AG09319 (cell line): ENCODE measurements at places on chromosomes 6 and 20.

- DNase-seq = no peak
Observed at GRCh38 chr6:39791850-39792539, at the start of gene DAAM2. TSS of gene DAAM2 (plus strand) at chr6:39792376. CDS start at chr6:39856303, 63,927 bp downstream.

DNA sequence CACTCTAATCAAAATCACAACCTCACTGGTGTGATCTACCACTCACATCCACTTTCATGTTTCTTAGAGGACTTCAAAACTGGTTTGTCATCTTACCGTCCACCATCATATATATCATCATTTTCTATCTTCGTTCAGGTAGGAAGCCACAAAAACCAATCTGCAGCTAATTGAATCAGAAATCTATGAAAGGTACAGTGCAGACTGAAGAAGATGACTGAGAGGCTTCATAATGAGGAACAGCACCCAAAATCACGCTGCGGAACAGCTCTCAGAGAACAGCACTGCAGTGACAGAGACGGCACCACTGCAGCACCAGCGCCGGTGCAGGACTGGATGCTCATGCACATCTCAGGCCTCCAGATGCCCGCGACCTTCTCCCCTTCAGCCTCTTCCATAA is 13.0 kb downstream of the GMDS start:
- no peak for DNase-seq

DNA sequence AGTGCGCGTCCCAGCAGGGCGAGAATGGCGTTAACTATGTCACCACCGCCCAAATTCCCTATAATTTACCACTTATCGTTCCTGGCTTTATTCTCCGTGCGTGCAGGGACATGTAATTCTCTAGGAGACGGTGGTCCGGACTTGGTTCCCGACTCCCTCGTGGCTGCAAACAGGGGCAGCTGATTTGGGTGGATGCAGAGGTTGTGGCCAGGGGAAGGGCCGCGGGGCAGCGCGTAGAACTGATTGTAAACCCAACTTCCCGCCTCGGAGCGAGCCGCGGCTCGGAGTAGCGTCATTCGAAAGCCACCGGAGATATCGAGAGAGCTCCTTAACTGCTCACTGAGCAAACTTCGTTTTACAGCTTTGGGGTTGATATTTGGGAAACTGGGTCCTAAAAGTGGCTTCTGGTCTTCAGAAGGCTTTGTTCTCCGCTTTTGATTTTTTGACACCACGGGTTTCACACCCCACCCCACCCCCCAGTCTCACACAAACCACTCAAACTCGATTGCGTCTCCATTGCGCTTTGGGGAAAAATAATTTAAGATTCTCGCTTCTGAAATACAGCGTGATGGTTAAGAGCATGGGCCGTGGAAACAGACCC is 17.5 kb upstream of the ZSCAN9 start:
- DNase-seq = no peak

DNA sequence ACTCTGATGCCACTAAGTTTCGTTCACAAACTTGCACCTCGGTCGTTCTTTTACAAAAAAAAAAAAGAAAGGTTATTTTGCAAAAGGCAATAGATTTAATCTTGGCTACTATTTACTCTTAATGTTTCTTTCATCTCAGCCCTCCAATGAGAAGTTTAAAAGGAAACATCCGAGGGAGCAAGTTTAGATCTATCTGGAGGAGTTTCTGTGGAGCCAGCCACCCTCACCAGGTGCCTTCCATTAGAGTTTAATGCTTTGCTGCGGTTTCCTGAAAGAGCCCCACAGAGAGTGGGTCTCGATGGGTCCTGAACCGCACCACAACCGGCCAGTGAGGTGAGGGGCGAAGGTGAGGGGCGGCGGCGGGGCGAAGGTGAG is 632 bp downstream of the PRKN start:
- DNase-seq = no peak

DNA sequence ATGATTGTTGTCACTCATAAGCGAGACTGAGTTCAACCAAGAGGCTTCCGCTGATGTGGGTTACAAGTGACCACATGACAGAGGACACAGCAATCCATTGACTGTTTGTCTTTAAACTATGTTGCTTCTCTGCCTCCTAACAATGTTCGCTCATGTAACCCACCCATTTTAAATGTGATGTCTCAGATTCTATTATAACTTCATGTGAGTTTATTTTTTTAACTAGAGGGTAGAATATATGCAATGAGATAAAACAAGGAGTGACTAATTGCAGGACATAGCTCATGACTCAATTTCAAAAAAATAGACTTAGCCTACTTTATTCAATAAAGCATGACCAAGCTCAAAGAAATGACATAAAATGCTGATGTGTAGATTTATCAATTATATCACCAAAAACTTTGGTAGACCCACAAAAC is 119.2 kb upstream of the SASH1 start:
- no peak for DNase-seq

DNA sequence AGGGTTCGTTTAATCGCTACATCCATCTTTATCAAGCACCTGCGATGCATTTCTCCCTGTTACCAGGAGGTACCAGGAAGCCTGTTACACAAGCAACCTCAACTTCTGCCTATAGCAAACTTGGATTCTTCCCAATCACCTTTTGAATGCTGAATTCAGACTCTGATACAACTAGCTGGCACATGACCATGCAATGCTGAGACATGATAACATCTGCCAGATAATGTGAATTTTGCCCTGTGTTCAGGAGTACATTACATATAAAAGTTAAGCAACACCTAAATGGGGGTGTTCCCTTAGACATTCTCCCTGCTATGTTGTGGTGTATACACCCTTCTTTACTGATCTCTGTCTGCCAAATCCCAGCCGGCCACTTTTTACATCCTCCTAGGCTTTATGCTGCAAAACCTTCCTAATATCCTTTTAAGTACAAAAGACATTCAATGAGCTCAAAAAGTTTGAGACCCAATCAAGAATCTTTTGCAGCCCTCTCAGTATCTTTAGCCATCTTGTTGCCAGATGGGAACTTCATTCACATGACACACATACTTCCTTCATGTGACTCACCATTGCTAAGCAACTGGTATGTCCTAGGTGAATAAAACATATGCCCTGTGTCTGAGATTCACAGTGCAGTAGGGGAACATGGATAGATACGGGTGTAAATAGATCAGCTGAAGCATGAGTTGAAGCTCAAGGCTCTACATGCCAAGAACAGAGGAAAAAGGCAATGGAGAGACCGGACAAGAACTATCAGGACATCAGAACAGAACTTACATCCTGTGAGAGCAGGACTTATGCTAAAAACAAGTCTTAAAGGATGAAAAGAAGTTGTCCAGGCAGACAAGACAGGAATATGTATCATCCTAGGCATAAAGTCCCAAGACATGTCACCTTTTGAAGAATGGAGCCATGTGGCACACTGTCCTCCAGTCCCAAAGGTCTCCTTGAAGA is 84.3 kb downstream of the ZHX3 start:
- DNase-seq = peak; percentile 70

DNA sequence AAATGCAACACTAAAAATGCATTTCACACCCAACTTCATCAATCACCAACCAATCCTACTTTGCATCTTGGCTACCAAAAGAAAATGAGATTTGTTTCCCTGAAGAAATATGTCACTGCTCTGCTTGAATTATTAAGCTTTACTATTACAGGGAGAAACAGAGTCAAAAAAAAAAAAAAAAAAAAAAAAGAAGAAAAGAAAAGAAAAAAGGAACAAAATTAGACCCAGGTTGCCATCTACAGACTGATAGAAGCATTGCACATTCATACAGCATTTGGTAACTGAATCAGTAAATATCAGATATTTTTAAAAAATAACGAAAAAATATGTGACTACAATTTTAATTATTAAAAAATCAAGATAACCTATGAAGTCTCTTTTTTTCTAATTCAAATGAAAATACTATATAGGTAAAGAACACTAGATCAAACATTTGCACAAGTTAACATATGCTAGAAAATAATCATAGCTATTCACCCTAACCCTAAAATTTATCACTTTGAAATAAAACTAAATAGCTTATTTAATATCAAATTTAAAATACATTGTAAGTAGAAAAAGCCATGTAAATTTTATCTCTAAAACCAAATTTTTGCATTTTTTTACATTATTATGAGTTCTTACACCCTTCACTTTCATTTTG is 83.3 kb downstream of the DCDC2 start:
- no peak for DNase-seq
